Natural killer cell treated with Interleukin-12 subunit alpha and Interleukin-12 subunit beta and Interleukin-15 and Interleukin-18, amount 100 ng/mL, for 72 hours (primary cell): ENCODE measurements at places on chromosomes 16 and 17.

GRCh38 chr17:35087731-35088355 lies 24.3 kb upstream of the RFFL start:
- DNase-seq = no peak

DNA sequence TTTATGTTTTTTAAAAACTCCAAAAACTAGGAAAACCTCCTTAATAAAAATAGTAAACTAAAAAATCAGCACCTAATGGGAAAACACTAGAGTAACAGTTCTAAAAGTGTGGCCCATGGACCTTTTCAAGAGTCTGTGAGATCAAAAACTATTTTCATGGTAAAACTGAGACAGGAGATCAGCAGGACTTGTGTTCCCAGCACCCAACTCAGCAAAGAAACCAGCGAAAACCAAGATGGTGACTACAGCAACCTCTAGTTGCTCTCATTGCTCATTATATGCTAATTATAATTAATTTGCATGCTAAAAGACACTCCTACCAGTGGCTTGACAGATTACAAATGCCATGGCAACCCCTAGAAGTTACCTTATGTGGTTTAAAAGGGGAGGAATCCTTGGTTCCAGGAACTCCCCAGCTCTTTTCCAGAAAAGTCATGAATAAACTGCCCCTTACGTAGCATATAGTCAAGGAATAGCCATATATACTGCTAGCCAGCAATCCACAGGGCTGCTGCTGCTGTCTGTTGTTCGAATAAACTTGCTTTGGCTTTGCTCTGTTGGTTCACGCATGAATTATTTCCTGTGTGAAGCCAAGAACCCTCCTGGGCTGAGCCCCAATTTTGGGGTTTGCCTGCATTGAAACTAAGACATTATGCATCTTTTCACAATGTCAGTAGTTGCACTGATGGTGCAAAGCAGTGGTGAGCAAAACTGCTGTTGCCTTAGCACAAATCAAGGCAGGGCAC lies 12.4 kb downstream of the CMTR2 start:
- DNase-seq = no peak

DNA sequence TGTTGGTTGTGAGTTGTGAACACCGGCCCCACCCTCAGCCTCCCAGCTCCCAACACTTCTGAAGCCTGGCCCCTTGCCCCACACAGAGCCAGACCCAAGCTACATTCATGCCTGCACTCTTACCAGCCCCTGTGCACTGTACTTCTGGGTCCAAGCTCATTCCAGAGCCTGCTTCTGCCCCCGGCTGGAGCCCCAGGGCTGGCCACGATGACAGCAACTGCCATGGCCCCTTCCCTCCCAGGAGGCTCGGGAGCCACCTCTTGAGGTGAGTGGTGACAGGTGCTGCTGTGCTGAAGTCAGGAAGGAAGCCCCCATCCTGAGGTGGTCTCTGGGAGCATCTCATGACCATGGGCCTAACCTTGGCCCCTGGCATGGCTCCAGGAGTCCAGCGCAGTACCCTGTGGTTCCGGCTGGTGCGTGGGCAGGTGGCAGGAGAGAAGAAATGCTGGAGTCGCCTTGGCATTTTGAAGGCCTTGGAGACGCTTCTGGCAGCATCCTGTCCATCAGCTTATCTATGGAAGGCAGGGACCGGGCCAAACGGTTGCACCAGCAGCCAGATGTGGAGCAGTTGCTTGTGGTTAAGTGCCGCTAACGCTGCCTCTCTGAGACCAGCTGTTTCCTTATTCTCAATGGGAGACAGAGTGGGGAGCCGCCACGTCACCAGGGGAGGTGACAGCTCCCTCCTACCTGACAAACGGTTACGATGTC lies 3.9 kb upstream of the CDT1 start:
- DNase-seq = no peak

GRCh38 chr17:77884019-77884418 lies 74.5 kb upstream of the TNRC6C start:
- DNase-seq = no peak

GRCh38 chr16:70758786-70759185 lies 42.2 kb downstream of the VAC14 start:
- DNase-seq = no peak

DNA sequence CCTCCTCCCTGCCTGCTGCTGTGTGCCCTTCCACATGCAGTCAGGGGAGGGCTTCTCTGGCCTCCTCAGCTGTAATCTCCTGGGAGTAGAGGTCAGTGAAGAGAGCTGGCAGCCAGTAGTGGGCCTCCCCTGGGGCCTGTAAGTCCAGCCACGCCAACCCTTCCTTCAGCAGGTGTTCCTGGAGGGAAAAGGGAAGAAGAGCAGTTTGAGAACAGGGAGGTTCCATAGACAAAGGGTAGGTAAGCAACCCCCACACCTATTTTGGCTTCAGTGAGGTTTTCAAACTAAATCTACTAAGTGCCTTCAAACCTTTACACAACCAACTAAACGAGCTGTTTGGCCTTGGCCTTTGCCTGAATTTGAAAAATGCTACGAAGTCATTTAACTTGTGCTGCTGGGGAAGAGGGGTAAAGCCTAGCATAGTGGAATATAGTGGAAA lies 14.2 kb downstream of the SNF8 start:
- no peak for DNase-seq

GRCh38 chr17:6711681-6712057 lies 1.5 kb downstream of the SLC13A5 start:
- DNase-seq = no peak

DNA sequence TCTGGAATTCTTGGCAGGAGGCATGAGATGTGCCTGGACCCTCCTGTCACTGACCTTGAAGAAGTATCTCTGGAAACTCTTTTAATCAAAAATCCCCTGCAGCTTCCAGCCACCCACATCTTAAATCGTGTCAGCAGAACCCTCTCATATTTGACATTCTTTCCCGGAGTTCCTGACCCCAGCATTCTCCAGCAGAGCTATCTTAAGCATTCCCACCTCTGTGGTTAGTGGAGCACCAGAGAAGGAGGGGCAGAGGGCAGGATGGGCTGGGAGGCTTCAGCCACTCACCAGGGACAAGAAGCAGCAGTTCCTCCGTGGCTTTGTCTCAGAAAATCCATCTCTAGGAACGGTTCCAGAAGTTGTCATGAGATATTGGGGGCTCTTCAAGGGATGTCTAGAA lies 149.9 kb downstream of the RGS9 start:
- no peak for DNase-seq

DNA sequence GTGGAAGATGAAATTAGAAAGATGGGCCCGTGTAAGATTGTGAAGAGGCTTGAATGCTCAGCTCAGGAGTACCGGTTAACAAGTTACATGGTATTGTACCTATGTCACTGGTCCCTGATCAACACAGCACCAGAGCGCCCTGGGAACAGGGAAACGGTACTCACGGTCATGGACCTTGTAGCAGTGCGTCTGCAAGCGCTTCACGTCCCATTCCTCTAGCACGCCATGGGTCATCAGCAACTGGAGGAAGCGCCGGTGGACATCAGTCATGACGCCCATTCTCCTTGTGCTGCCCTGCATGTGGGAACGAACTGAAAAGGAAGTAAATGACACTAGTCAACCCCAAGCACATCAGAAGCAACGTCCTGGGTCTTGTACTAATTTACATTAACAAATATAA lies 11.3 kb downstream of the NSMCE1 start:
- DNase-seq = no peak

- DNase-seq = no peak
Observed at GRCh38 chr16:4053301-4053845, 62.9 kb downstream of the ADCY9 start.

GRCh38 chr16:29116980-29117379 lies 132.1 kb downstream of the LAT start:
- no peak for DNase-seq

DNA sequence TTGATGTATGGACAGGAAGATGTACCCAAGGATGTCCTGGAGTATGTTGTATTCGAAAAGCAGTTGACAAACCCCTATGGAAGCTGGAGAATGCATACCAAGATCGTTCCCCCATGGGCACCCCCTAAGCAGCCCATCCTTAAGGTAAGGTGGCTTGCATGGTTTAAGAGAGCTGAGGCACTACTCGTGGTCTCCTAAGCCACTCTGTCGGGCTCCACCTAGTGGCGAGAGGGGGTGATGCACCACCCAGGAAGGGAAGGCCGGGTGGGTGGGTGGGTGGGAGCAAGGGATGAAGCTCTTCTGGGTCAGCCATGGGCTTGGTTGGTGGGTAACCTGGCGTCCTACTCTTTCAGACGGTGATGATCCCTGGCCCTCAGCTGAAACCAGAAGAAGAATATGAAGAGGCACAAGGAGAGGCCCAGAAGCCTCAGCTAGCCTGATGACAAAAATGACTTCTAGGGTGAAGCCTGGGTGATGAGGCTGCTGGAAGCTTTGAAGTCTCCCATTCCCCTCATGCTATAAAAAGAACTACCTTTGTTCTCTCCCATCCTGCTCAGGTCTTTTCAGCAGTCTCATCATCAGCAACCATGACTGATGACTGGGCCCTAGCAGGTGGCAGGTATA lies 21.5 kb downstream of the GPR179 start:
- no peak for DNase-seq

DNA sequence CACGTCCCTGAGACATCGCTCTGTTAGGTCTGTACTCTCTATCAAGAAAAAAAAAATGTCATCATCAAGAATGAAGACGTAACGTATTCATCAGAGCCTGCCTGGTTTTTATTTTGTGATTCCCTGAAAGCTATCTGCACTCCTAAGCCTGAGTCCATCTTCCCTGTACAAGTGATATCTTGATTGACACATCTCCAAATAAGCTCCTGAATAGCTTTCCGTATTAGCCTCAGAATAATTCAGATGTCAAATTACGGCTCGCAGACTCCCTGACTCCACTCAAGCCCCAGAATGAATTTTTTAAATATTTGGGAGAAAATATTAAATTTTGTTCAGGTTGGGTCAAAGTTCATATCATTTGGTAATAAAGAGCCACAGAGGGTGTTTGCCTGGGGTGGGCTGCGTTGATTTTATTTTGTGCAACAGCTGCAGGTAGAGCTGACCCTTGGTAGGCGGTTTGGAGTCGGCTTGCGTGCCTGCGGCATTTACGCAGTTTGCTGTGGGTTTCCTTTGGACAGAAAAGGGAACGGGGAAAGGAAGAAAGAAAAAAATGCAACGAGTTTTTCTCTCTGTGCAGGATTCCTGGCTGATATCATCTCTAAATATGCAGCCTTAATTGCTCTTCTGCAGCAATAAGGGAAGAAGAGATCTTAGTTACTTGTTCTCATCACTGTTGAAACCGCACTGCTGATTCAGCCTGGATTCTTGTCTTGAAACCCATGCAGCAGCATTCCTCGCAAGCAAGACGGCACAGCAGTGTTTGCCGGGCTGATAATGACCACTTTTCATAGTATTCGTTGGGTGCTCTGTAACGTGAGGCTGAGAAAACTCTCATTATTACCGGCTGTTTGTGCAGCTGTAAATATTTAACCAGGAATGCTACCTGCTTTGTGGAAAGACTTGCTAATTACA lies 114.7 kb downstream of the IRX3 start:
- no peak for DNase-seq

GRCh38 chr16:80887062-80887461 lies 82.7 kb upstream of the CDYL2 start:
- no peak for DNase-seq

- no peak for DNase-seq
Observed at GRCh38 chr17:71472809-71473789, 647.7 kb upstream of the SOX9 start.

DNA sequence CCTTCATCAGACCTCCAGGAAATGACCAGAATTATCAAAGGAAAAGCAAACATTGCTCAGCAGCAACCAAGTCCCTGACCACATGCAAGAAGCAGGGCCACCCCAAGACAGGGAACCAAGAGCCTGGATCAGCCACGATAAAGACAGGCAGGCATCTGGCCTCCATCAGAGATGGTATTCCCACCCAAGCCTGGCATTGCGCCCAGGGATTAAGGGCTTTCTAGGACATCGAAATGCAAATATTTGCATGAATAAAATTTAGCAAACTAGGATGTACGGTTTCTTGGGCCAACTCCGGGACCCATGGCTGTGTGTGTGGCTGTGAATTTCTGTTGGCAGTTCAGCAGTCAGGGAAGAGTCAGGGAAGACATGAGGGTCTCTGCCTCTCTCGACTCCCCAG lies 241.4 kb upstream of the DYNLRB2 start:
- no peak for DNase-seq

DNA sequence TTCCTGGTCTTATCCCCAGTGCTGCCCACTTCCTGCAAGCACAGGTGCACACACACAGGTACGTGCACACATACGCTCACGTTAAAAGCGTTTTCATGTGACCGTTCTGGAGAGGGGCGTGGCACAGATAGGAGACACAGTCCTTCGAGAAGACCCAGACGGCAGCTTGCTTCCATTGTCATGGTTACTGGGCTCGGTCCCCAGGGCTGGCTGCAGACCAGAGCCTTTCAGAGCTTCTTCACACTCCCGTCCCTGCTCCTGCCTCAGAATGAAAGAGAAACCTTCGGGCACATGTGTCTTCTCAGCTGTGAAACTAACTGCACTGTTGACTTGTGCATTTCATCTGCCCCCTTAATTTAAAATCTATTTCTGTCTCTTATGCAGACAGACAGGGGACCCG lies 154.2 kb downstream of the PITPNC1 start:
- no peak for DNase-seq

GRCh38 chr16:58495521-58496331 lies 4.2 kb upstream of the NDRG4 start:
- no peak for DNase-seq

- no peak for DNase-seq
Observed at GRCh38 chr17:59328601-59329000, 2.9 kb upstream of the YPEL2 start.

DNA sequence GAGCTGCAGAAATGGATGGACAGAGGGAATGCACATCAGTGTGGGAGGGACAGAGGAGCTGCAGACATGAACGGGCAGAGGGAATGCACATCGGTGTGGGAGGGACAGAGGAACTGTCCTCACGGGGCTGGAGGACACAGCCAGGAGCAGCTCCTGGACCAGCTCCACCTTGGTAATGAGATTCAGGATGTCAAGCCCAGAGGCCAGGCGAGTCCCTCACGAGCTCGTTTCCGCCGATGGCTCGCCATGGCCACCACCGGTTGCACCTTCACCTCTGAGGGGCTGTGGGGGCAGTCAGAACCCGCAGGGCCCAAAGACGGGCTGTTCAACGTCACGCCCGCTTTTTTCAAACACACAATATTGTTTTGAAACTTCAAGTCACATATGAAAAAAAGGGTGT lies 56.2 kb downstream of the RPH3AL start:
- DNase-seq = no peak

DNA sequence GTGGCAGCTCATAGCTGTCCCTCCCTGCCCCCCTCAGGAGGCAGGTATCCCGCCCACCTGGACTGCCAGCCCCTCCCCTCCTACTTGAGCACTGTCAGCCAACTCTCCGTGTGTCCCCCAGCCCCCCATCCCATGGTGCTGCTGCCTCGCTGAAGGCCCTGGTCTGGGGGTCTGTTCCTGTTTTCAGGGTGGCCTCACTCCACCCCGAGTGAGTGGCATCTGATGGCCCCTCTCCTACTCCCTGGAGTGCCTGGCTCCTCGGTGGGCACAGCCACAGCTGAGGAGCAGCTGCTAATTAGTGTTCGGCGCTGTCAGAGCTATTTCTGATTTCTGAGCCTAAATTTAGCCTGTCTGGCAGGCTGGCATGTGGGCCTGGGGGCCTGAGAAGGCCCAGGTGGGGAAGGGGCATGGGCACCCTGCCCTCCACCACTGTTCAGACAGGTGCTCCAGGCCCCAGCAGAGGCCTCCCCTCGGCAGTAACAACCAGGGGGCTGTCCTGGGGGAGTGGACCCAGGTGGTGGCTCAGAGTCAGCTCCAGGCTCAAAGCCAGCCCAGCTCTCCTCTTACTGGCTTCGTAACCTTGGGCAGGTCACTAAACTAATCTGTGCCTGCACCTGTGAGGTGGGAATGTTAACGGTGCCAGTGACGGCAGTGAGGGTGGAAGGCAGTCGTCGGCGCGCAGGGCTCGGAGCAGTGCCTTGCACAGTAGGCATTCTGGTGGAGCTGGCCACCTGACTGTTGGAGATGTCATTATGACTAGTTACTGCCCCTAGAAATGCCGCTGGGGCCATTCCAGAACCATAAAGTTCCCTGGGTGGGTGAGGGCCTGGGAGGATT lies 6.5 kb downstream of the FMNL1 start:
- peak; percentile 60 for DNase-seq
